AML-193 (cell line): ENCODE measurements at places on chromosomes 6 and 20.

DNA sequence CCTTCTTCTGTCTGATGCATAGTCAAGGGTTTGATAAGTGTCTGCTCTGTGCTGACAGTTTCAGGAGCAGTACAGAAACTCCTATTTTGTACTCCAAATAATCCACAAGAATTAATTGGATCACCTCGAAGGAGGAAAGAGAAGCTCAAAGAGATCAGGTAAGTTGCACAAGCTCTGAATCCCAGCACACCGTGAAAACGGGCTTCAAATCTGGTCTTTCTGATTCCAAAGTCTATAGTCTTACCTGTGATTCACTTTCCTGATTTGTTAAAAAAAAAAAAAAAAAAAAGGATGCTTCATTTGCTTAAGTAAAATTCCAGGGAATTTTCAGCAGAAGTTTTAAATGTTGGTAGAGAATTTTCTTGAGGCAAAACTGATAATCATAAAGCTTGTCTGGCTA is 155.8 kb upstream of the ESR1 start:
- no peak for DNase-seq

DNA sequence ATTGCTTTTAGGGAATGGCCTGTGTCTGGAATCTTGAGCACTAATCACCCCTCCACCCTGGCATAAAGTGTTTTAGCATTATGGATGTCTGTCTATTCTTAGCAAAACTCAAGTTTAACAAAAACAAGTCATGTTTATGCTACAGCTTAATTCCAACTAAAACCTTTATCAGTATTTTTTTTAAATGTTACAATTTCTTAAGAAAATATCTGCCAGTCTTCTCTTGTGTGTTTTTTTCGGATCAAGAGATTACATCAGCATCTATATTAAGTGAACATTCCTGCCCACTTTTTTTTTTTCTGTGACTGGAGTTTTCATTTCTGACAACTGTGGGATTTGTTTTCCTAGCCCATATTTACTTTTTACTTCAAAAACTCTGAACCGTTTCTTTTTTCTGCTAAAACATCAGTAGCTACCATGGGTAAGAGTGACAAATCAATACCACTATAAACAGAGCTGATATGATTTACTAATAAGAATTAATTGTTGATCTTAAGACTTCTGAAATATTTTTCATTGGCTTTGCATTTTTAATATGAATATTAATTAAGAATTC is 94.3 kb downstream of the EDN1 start:
- no peak for DNase-seq

DNA sequence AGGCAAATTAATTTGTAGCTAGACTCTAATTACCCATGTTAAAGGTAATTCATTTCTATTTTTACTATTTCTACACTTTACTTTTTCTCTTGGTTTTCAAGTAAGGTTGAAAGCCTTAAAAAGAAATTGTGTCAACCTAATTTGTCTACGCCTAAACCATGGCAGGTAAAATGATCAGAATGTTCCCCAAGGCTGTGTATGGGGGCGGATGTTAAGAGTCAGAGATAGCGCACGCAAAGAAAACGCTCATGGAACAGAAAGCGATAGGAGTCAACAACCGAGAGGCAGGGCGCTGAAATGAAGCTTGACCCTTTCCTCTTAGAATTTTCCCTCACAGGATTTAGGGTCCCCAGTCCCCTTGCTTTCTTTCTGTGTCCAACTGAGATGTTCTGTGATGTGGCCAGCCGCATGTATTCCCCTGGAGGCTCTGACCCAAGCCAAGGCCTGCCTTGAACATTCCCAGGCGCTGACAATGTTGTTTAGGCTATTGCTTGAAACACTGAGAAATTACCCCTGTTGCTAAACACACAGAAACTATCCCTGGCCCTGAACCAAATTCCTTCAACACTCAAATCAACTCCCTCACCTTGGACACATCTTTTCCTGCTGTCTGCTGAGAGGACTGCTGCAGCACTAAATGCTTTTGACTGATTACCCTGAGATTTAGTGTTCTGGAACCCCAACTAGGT is 10.9 kb downstream of the PSMB1 start:
- DNase-seq, result no peak

- no peak for DNase-seq
These were observed 66.1 kb downstream of the SMLR1 start for GRCh38 chr6:130893277-130893676.

DNA sequence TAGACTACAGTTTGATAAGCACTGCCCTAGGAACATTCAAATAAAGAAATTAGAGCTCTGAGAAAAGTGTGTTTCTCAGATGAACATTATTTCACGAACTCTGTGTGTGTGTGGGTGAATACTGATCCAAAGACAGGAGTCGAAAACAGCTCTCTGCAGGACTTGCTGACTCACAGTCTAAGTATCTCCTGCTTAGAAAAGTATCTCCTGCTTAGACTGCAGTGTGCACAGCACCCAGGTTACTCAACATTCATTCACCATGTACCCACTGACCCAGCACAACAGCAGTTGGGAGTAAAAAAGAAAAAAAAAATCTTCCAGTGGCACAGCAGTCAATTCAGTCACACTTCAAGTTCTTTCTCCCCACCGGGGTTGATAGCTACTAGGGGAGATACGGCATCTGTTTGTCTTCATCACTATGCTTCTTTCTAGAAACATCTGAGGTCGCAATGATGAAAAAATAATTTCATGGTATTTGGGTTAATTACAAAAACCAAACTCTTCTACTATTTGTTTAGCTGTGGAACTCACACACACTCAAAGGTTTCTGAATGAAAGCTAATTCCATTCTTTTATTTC is 48.0 kb downstream of the GCLC start:
- no peak for DNase-seq

DNA sequence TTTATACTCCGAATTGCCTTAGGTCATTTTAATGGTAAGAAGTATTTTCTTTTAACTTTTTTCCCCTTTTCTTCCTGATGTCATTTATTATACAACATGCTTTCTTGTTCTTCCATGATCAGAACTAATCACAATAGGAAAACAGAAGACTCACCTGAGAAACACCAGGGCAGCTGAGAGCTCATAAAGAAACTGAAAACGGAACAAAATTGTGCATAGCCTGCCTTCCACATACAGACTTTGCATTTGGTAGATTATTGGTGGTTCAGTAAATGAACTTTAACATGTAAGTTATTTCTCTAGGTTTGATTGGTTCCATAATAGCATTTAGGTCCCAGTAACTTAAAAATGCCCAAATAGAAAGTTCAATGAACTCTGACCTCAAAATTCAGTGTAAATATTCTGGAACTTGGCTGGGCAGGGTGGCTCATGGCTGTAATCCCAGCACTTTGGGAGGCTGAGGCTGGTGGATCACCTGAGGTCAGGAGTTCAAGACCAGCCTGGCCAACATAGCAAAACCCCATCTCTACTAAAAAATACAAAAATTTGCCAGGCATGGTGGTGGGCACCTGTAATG is 161.1 kb upstream of the DTNBP1 start:
- DNase-seq, result no peak

GRCh38 chr6:138518054-138518453 is 18.8 kb upstream of the NHSL1 start:
- no peak for DNase-seq

- DNase-seq, result no peak
These were observed 354.1 kb downstream of the RFPL4B start for GRCh38 chr6:112701201-112701600.

GRCh38 chr6:144617191-144617590 is 332.1 kb downstream of the UTRN start:
- no peak for DNase-seq

DNA sequence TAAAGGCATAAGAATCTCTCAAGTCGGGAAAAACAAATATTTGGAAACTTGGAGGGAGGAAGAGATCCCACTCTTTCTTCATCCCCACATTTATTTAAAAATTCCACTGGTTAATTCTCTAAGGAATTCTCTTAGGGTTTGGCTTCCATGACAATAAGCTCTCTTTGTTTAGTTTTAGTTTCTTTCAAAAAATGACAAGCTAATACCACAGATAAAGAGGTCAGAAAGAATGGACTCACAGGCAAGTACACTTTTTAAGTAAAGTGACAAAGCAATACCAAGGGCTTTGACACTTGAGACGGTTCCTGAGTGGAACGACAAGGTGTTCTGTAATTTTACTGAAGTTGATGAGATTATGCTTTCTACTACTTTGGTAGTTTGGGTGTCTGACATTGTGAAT is 872.1 kb downstream of the PHF3 start:
- DNase-seq, result no peak

GRCh38 chr6:75874224-75874623 is 125.2 kb downstream of the MYO6 start:
- DNase-seq, result no peak

DNA sequence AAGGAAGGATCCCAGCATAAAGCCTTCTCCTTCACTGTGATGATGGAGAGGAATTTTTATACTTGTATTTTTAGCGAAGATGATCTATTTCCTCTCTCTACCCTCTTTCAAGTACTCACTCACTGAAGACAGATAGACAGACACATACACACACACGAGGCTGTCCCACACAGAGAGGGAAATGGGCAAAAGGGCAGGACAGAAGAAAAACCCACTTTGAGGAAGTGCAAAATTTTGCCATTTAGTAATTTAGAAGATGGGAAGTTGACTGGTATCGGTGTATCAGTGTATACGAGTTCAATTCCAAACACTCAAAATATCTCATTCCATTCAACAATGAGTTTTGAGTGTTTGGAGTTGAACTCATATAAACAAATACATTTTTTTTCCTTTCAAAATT is 30.9 kb downstream of the HEBP2 start:
- peak; percentile 49 for DNase-seq

DNA sequence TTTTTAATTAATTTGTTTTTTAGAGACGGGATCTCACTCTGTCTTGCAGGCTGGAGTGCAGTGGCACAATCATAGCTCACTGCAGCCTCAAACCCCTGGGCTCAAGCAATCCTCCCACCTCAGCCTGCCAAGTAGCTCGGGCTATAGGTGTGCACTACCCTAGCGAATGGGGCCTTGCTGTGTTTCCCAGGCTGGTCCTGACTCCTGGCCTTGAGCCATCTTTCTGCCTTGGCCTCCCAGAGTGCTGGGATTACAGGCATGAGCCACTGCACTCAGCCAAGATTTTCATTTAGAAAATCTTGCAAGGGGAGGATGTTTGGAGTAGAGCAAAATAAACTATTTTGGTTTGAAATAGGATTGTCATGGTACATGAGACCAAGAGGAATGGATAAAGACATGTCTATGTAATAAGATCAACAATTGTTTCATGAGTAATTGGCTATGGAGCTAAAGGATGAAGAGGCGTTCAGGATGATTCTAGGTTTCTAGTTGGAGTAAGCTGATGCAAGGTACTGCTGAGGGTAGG is 237.8 kb downstream of the UST start:
- DNase-seq, result no peak

DNA sequence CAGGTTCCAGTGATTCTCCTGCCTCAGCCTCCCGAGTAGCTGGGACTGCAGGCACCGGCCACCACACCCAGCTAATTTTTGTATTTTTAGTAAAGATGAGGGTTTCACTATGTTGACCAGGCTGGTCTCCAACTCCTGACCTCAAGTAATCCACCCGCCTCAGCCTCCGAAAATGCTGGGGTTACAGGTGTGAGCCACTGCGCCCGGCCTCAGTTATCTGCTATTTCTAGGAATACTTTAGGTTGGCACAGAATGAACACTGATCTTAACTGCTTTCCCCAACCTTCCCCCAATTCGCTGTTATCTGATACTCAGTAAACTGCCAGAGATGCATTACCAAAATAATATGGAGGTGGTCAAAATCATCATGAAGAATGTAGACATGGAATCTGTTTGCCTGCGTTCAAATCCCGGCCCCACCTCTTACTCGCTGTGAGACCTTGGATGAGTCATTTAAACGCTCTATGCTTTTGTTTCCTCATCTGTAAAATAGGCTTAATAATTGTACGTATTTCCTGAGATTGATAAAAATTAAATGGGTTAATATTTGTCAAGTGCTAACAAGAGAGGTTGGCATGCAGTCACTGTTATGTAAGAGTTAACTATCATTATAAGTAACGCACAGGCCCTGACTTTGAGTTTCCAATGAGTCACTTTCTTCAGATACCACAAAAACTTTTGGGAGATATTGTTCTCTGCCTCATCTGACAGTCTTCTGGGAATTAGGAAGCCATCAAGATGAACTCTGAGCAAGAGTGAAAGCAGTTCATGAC is 44.5 kb upstream of the NCOA3 start:
- DNase-seq, result no peak

- no peak for DNase-seq
These were observed 102.7 kb downstream of the TSHZ2 start for GRCh38 chr20:53074811-53075314.

- DNase-seq, result no peak
These were observed 43.7 kb downstream of the TOP1 start for GRCh38 chr20:41072190-41072863.

DNA sequence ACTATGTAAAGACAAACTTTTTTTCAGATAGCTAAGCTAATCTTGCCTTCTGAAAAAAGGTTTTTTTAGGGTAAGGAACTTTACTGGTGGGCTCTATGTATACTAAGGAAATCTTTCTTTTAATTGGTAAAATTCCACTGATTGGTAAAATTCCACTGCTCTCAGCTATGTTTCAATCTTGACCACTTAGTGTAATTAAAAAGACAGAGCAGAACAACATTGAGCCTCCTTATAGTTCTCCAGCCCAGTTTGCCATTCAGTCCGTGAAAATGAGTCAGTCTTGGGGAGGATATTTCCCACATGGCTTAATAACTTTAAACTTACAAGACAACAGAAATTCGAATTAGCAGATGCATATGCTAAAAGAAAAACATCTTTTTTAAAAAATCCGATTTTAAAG is 92.7 kb downstream of the EYA4 start:
- no peak for DNase-seq

GRCh38 chr6:17167327-17167979 is 65.6 kb downstream of the STMND1 start:
- no peak for DNase-seq

DNA sequence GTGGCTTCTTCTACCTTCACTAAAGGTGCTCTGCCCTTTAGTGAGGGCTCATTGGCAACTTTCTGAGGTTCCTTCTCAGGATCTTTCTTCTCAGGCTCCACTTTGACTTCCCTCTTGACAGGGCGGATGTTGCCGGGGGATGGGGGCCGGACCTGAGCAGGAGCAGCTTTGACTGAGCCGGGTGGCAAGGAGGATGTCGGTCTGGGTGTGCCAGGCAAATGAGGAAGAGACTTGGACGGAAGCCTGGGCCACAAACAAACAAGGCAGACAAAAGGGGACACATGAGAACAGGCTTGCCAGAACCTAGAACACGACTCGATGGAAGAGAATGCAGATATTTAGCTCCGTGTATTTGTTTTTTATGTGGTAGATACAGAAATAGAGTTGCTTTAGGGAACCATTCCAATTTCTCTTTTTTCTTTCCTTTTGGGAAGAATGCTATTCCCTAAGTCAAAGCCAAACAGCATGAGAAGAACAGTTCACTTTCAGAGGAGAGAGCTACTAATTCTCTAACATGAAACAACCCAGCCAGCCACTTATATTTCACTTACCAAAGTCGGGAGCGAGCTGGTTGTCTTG is 76.2 kb upstream of the BCLAF1 start:
- DNase-seq, result no peak

- DNase-seq, result no peak
These were observed 295.1 kb upstream of the AGPAT4 start for GRCh38 chr6:161568885-161569456.

- DNase-seq, result no peak
These were observed 36.1 kb downstream of the NCR2 start for GRCh38 chr6:41371461-41371991.
